ENCODE measurements at places on chromosomes 16 and 17.
A peak's percentile ranks its signal among the peaks of the same experiment; 100 is the strongest.

DNA sequence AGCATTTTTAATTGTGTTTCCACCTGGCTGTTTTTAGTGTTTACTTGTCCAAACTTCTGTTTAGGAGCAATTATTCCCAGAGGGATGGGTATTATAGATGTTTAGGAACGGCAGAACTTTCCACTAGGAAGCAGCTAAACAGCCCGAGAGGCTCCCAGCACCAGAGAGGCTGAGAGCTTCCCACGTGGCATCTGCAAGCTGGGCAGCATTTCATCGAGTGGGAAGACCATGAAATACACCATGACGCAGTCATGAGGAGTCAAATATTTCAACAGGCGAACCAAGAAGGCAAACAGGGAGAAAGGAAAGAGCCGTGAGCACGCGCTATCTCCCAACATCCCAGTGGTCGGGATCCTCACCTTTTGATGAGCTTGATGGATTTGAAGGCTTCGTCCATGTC, 24.1 kb downstream of the TMEM204 start:
- no peak for DNase-seq

GRCh38 chr16:24745391-24745790, 15.9 kb downstream of the TNRC6A start:
- no peak for DNase-seq

DNA sequence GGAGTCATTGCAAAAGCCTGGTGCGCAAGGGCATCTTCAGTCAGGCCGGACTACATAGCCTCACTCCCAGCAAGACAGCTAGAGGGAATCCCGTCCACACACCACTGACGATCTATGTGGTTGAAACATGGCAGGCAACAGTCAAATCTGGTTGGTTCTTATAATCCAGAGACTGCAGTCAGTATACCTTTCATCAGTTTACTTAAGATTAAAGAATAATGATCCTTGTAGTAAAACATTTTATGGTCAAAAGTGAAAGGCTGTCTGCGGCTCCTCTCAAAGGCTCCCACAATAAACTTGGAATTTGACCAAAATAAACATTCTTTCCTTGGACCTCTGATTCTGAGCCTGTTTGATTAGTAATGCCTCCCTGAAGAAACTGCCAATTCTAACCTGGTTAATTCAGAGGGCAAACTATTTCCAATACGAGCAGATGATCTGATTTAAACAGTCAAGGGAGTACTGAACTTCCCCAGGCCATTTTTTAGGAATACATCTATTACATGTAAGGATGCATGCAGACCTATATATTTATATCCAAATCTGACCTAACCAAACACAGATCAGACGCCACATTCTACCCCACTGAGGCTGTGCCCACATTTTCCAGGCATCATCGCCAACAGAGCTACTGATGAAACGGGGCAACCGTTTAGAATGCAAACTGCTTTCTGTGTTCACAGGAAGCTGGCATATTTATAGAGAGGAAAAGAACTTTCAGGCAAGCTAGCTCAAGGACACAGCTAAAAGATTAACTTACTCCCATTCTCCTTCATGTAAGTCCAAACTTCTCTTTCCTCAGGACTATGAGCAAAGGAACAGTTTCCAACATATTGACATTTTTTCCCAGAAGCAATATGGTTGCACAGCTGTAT, 15.3 kb upstream of the TXNDC11 start:
- DNase-seq: no peak

DNA sequence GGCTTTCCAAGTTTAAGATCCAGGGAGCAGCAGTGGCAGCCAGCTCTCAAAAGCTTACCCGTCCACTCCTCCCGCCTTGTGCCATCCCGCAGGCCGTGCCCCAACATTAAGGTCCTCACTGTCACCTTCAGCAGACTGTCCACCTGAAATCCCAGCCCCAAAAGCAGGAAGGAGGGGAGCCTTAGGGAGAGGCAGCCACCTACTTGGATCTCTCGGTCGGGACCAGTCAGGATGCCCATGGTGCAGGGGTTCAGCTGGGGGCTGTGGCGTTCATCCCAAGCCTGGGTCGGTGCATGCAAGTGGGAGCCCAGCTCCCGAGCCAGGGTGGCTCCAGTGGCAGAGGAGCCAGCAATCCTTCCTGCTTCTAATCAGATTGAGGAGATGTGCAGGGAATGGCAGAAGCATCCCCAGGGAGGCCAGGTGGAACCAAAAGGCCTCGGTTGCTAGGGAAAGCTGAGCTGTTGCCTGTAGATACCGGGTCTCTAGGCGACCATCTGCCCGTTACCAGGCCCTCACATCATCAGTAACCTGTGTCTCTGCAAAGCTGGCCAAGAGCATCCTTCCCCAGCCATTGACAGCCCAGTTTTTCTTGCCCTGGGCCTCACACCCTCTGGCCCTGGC, 24.6 kb downstream of the CNGB1 start:
- no peak for DNase-seq

DNA sequence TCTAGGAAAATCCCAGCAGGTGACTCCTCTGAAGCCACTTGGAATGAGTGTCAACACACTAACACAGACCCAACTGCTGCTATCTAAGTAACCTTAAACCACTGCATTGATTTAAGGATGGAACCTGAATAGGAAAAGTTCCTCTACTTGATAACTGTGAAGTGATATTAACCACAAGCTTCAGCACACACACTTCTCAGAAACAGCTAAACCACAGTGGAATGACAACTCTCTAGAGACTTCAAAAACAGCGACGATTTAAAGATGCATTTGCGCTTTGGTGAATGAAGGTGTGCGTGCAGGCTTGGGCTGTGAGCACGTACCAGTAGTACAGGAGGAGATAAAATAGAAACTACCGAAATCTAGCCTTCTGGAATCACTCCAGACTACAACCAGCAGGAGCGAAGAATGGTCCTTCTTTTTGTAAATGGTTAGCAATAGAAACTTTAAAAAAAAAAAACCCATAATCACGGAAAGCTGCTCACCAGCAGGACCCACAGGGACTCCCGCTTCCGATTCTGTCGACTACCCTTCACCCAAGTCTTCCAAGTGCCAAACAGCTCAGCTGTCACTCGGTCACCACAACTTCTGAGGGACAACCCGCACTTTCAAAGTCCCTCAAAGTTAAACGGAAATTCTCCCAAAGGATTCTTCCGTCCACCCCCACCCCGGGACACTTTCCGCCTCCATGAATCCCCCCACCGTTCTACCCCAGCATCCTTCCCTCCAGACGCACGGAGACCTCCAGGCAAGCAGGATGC, 137.7 kb upstream of the CORO6 start:
- peak; percentile 40 for DNase-seq

DNA sequence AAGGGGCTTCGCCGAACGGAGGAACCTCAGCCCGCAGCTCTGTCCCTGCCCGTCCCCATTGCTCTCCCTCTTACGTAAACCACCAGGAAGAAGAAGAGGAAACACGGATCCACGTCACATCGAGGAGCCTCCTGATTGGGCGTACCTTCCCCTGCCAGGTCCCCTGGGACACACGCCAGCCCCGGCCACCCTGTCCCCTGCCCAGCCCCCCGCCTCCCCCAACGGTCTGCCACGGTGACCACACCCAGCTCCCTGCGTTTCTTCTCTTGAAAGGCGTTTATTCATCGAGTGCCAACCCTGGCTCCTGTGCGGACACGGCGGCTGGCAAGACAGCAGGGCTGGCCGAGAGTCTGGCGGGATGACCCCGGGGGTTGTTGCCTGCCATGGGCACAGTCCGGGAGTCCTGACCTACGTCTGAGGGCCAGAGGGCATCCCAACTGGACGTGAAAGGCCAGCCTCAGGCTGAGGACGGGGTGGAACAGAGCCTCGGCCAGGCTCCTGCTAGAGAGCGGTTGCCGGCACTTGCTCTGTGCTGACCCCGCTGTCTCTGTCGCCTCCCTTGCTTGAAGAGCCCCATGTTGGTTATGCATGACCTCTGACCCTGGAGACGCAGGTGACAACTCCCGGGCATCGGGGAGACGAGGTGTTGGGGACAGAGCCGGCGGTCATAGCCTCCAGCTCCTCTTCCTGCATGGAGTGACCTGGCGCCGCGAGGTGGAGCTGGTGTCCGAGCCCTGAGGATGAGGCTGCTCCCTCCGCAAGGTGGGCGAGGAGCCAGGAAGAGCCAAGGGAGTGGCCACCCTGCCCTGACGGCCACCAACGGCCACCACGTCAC, 40.5 kb upstream of the ACSF3 start:
- DNase-seq: no peak

DNA sequence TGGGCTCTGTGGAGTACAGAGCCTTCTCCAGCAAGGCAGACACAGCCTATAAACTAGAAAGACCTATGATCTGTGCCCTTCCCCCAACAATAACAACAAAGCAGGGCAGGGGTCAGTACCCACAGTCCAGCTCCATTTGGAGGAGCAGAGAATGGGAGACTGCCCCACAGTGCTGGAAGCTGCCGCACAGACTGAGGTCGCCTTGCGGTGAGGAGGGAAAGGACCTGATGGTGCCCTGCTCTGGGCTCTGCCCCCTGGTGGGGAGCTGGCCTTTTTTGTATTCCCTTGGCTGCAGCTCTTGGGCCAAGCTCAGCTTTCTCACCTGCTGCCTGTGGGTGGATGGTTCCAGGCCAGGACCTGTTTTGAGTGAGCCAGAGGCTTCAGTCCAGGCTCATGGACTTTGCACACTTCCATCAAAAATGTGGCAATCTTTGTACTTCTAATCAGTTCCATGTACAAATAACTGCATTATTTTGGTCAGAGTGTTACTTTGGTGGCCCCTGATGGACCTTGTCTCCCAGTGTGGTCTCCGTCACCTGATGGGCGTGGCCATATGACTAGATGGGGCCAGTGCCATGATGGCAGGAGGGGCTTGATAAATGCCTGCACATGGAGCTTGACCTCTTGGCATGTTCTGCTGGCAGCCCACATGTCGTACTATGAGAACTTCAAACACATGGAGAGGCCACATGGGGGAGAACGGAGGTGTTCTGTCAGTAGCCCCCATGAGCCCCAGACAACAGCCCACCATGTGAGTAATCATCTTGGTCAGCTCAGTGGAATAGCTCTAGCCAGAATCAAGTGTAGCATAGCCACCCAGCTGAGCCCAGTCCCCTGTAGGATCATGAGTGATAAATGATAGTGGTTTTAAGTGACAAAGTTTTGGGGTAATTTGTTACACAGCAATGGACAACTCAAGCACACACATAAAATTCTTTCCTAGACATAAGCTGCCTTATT, 24.2 kb downstream of the B9D1 start:
- DNase-seq: peak; percentile 35

- no peak for DNase-seq
Measured at GRCh38 chr17:80603396-80603795, 58.8 kb downstream of the RPTOR start.

GRCh38 chr16:86050591-86051367, 151.8 kb downstream of the IRF8 start:
- no peak for DNase-seq

GRCh38 chr17:48254896-48255295, 147.3 kb downstream of the SNX11 start:
- no peak for DNase-seq

GRCh38 chr16:49276646-49277385, 4.8 kb downstream of the CBLN1 start:
- no peak for DNase-seq

GRCh38 chr16:66296591-66296990, 69.9 kb upstream of the CDH5 start:
- no peak for DNase-seq

GRCh38 chr17:40953881-40954280, 12.9 kb downstream of the KRT39 start:
- DNase-seq: peak; percentile 61

DNA sequence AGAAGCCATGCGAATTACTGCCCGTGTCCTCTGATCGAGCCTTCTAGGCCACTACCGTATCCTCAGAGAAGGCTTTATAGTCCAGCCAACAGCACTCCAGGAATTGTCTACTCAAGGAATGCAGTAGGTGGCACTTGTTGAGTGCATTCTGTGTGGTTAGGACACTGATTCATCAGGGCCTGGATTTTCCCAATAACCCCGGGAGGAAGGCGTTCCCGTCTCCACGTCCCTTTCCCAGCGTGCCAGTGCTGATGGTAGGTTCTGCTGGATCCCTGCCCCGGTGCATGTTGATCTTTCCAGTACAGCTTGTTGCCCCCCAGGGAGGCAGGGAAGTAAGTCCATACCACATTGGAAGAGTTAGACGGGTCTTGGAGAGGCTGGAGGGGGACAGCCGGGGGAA, 122.2 kb downstream of the RPTOR start:
- no peak for DNase-seq

DNA sequence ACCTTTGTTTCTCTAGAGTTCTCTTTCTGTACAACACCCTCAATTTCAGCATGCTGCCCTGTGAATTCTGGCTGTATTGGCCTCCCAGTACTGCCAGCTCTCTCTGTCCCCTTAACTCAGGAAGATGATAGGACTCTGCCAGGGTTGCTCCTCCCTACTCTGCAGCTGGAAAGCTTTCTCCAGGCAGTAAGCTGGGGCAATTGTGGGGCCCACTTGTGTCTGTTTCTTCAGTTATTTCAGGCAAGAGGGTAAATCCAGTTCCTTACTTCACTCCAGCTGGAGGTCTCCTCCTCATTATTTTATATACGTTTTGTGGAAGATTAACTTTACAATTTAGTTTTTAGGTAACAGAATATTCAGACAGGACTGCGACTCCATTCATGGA, 9.9 kb downstream of the C17orf100 start:
- DNase-seq: no peak

GRCh38 chr16:89135166-89135565, 36.4 kb upstream of the CDH15 start:
- no peak for DNase-seq

GRCh38 chr17:4598776-4599504, 14.6 kb downstream of the SMTNL2 start:
- DNase-seq: no peak

Measured in fibroblast of skin of back (primary cell).